Stimulated activated memory B cell treated with anti-CD40 and anti-IgM and Interleukin-4, amounts not matched to agents 10 μg/mL and 1 μg/mL and 100 μg/mL, for 72 hours (primary cell): ENCODE measurements at places on chromosomes 5 and 9.

- ATAC-seq = no peak
These were observed 295.5 kb upstream of the WWC1 start for GRCh38 chr5:167995844-167996425.

DNA sequence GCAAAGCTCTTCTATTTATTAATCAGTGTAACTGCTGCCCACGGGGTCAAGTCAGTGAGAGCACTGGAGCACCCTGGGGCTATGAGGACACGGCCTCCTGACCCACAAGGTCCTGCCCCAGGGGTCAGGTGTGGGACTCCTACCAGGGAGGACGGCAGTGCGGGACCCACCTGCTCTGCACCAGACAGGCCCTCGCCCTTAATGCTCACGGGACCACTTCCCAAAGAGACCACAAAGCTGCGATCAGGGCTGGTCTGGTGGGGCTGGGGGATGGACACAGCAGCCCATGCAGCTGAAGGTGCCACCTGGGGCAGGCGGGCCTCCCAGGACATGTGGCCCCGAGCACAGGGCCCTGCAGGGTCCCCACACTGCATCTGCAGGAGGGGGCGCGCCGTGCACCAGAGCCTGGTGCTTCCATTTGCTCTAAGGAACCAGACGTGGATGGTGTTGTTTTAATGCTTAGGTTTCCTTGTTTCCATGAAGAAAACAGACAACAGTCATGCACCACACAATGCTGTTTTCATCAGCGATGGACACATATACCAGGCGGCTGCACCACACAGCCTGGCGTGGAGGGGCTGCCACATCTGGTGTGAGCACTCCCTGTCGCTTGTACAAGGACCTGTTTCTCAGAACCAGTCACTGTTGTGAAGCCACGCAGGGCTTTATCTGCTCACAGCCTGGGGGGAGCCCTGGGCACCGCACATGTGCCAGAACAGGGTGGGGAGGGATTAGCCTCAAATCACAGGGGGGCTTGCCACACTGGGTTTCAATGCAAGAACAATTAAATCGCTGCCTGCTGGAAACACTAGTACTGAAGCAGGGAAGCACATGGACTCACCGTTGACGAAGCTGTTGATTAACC, 22.6 kb downstream of the CLPTM1L start:
- ATAC-seq = peak; percentile 20

- ATAC-seq = no peak
These were observed 11.7 kb upstream of the SETX start for GRCh38 chr9:132366481-132366880.

- no peak for ATAC-seq
These were observed 46.0 kb upstream of the SMARCA2 start for GRCh38 chr9:1969160-1969559.

DNA sequence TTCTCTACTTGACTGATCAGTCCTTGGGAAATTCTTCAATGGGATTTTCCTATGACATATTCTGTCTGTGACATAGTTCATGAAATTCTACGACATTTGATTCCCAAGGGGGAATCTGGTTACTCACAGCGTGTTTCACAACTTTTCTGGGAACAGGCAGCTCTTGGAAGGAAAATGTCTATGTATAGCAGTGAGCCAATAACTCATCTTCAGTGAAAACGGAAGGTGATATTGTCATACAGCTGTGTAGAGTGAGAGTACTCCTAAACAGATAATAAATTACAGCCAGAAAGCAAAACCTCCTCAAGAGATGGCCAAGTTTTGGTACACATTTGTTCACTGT, 91.4 kb downstream of the C9orf152 start:
- no peak for ATAC-seq

- ATAC-seq = no peak
These were observed 11.9 kb upstream of the DDX41 start for GRCh38 chr5:177528631-177529030.

GRCh38 chr5:74952406-74952805, 86.2 kb upstream of the FAM169A start:
- ATAC-seq = no peak

DNA sequence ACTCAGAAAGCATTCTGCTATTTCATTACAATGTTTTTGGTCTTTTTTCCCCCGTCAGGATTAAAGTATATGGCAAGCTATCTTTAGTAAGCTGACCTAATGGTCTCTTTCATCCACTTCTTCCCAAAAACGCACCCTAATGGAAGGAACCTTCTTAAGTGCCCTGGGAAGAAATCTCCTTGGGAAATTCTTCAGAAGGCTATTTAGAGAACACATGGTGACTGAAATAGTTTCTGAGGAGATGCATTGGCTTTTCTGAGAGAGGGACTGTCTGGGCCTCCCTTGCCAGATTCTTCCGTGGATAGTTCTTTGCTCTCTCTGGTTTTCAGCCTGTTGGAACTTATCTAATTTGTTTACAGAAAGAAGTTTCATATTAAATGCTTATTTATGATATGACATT, 524.1 kb upstream of the MEF2C start:
- ATAC-seq = no peak

DNA sequence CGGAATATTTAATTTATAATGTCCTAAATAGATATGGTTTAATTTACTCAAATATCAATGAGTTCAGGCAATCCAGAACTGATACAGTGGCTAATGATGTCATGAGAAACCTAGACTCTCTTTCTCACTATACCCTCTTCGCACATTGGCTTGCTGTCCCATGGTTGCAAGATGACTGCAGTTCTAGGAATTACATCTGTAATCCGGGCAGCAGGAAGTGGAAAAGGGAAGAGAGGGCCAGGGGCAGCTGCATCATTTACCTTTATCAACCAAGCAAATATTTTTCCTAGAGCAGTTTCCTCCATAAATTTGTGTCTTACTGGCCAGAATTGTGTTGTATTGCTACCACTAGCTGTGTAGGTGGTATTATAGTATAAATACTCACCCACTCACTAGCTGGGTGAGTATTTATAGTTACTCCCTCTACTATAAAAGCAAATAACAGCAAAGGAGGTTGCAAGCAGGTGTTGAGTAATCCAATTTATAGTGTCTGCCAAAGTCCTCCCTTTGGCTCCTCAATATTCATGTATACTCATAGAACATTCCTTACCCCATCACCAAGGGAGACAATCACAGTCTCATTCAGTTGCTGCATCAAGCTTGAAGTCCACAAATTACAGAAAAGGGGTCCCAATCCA, 168.8 kb downstream of the DROSHA start:
- no peak for ATAC-seq

- ATAC-seq = no peak
These were observed 346.9 kb downstream of the RAB3C start for GRCh38 chr5:58929726-58930125.

DNA sequence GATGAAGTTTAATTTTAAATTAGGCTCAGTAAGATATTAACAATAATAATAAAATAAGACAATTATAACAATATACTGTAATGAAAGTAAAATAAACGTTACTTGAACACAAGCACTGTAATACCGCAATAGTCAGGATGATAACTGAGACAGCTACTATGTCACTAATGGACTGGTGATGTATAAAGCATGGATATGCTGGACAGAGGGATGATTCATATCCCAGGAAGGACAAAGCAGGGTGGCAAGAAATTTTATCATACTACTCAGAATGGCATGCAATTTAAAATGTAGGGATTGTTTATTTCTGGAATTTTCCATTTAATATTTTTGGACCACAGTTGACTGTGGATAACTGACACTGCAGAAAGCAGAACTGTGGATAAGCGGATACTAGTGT, 196.9 kb downstream of the VPS13A start:
- ATAC-seq = no peak

DNA sequence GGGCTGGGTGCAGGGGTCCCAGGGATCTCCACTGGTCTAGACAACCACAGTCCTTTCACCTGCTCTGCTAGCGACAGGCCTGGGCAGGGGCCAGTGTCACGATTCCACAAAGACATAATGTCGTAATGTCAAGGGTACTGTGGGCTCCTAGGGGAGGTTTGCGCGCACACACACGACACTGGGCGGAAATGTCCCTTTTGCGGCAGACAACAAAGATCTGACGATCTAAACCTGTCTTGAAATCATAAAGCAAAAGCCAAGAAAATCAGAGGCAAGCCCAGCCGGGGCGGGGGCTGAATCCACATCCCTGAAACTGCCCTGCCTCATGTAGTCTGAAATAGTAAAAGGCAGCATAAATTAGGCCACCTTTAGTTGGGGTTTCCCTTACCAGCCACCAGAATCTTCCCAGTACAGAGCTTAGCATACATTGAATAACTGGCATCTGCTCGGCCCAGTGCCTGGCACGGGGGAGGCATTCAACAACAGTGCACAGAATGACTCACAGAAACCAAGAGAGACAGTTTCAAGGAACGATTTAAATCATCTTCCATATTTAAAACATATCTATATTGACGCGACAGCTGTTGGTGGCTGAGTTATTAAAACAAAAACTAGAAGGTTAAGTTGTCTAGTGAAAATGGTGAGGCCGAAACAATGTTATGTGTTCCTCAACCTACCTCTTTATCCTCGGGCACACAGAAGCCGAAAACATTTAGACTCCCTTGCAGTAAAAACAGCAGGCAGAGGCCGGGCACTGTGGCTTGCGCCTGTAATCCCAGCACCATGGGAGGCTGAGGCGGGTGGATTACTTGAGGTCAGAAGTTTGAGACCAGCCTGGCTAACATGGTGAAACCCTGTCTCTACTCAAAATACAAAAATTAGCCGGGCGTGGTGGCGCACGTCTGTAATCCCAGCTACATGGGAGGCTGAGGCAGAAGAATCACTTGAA, 151.0 kb downstream of the MYO10 start:
- ATAC-seq = peak; percentile 93

DNA sequence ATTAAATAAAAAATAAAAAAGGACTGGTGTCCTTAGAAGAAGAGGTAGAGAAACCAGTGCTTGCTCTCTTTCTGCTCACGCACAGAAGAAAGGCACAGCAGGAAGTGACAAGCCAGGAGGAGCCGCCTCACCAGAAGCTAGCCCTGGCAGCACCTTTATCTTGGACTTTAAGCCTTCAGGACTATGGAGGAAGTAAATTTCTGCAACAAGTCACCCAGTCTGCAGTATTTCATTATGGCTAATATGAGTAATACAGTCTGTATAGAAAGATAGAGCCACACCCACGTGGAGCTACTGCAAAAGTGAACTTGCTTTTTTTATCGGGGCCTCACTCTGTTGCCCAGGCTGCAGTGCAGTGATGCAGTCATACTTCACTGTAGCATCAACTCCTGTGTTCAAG, 68.4 kb downstream of the PDZD2 start:
- ATAC-seq = no peak

DNA sequence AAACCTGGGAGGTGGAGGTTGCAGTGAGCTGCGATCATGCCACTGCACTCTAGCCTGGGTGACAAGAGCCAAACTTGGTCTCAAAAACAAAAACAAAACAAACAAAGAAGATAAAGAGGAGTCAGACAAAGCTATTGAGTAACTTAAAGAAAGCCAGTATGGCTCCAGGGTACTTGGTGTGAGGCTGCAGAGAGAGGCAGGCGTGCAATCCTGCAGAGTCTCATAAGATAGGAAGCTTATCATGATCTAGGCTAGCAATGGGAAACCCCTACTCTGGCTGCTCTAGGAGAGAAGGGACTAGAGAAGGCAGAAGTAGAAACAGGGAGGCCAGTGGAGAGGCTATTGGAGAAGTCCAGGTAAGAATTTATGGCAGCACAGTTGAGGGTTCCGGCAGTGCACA, 42.0 kb downstream of the ARRDC3 start:
- ATAC-seq = no peak

DNA sequence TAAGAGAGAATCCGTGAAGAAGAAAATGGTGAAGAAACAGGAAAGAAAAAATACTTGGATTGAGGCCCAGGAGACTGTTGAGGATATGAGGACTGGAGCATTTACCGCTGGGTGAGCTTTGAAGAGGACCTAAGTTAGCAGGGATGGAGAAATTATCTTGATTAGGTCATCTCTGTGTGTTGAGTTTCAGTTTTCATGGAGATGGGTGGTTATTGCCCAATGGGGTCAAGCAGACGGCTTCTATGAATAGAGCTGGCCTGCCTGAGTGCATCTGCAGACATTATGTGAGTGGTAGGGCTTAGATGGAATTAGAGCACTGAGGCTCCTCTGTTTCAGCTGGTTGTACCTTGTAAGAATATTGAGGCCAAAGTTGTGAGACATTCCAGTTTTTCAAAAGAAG, 245.4 kb upstream of the FBXL7 start:
- no peak for ATAC-seq

DNA sequence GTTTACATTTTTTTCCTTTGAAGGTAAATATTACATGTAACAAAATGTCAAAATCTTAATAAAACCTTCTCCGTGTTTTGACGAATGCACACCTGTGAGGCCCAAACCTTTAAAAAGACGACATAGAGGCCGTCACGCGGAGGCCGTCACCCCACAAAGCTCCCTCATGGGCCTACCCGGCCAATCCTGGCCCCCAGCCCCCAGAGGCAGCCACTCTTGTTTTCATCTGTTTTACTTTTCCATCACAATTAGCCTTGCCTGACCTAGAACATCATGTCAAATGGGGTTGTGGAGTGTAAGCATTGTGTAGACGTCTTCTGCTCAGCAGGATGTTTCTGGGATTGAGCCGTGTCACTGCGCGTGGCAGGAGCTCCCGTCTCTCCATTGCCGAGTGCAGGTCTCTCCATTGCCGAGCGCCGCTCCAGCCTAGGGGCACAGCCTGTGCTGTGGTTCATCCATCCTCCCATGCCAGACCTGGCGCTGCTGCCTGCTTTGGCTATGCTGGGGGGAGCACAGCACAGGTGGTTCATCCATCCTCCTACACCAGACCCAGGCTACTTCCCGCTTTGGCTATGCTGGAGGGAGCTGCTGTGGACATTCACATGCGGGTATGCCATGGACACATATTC, 52.2 kb upstream of the IRX4 start:
- no peak for ATAC-seq

GRCh38 chr9:78927099-78927940, 630.4 kb downstream of the PSAT1 start:
- ATAC-seq = no peak

GRCh38 chr5:149421834-149422233, 42.7 kb upstream of the IL17B start:
- ATAC-seq = no peak

DNA sequence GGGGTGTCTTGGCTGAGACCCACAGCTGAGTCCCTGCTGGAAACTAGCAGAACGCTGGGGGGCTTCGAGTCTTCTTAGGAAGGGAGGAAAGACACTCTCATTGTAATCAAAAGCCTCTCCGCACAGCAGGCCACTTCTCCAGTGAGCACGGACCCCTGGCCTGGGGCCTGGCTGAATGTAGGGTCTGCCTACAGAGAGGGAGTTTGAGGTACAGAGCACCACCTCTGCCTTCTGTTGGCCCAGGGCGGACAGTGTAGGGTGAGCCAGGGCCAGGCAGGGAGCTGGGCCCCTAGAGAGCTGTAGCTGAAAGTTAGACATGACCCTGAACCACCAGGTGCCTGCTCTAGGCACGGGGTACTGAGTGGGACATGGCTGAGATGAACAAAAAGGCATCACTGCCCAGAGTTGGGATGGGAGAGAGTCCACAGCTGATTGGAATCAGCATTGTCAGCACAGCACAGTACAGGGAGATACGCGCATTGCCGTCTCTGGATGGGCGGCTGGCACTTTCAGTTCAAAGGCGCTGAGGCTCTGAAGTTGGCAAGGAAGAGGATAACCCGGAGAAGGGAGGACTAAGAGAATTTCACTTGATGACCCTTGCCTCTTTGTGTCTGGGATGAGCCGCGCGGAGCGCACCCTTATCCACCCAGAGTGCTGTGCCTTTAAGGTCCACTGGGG, 363 bp upstream of the SLC25A48 start:
- no peak for ATAC-seq
